ENCODE measurements at places on chromosomes 1 and 21.
A peak's percentile ranks its signal among the peaks of the same experiment; 100 is the strongest.

DNA sequence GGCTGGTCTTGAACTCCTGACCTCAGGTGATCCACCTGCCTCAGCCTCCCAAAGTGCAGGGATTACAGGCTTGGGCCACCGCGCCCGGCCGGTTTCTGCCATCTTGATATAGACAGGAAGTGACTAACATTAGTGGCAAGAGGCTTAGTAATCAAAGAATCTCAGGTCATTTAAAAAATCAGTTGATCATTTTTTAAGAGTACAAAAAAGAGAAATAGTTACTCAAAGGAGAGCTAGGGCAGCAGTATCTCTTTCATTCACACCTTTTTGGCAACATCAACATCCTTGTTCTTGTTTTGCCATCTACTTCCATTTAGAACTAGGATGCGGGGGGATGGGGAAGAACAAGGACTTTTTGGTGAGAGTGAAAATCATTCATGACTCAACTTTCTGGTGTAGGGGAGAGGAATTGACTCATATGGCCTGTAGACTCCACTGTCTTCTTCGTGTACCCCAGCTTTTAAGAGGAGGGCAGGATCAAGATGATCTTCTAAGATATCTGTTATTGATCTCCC lies 8.8 kb downstream of the FCRLB start:
- DNase-seq = peak; percentile 74

- DNase-seq = no peak
These were observed 200.7 kb downstream of the CHRM3 start for GRCh38 chr1:239587066-239587465.

DNA sequence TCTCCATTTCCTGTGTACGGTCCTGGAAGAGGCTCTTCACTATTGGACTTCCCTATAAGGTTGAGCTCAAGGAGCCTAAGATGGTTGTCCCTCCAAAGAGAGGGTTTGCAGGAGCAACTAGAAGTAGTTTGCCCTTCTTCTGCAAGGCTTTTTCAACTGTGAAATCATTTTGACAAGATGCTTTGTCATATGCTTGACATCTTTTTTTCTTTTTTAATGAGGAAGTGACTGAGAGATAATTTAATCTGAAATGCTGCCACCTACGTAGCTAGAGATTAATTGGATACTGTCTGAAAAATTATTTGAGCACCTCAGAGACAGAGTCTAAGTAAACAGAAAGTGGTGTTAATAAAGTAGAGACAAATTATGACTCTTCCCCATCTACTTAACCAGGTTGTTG lies 97.0 kb downstream of the CHRM3 start:
- no peak for DNase-seq

GRCh38 chr1:1760715-1761114 lies 17.6 kb downstream of the NADK start:
- no peak for DNase-seq

GRCh38 chr1:172950528-172950927 lies 100.2 kb downstream of the TNFSF18 start:
- DNase-seq = no peak

- DNase-seq = no peak
These were observed 15.2 kb downstream of the PPT1 start for GRCh38 chr1:40081871-40082270.

DNA sequence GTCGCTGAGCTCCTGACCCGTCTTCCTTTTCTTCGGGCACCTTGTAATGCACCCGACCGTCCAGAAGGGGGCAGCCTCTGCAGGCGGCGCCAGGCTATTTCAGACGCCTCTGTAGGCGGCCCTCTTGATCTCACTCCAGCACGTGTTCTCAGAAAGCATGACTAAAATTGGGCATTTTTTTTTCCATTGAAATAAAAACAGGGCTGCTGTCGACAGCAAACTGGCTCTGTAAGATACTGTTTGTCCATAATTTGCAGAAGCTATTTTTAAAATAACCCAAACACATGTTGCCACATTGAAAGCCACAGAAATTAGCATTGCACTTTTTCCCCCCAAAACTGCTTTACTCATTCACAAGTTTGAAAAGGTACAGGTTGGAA lies 78.0 kb downstream of the STUM start:
- DNase-seq = no peak

- DNase-seq = no peak
These were observed 24.6 kb upstream of the SLC45A3 start for GRCh38 chr1:205704903-205705302.

- no peak for DNase-seq
These were observed 15.1 kb upstream of the JUN start for GRCh38 chr1:58798910-58799442.

DNA sequence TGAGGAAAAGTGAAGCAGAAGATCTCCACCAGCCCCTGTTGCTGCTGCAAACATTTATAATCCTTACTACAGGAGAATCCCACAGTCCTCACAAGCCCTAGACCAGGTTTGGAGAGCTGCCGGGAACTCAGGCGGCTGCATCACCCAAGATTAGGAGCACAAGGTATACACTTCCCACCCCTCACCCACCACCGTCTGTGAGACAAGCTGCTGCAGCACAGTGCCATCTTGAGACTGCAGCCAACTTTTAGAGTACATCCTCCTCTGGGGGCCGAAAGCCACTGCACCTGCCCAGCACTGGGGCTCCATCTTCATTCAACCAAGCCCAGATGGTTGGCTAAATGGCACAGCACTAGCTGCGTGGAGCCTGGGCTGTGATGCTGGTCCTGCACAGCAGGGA lies 13.8 kb downstream of the OLFML3 start:
- no peak for DNase-seq

- DNase-seq = no peak
These were observed 42.4 kb downstream of the ZNF697 start for GRCh38 chr1:119605686-119606085.

DNA sequence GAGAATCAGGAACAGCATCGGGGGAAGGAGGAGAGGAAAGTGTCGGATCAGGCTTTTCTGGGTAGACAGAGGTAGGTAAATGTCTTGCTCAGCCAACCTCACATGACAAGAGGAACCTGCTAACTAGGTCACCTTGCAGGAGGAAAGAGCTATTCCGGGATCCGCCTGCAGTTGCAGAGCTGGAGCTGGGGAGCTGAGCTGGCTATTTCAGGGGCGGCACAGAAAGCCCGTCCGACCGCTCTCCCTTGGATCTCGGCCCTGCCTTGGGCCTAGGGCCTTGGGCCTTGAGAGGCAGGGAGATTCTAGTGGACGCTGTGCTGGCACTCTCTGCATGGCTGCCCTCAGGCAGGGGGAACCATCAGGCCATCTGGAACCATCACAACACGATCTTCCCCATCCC lies 56.5 kb upstream of the CTPS1 start:
- DNase-seq = no peak

GRCh38 chr21:29385934-29386520 lies 87.3 kb downstream of the BACH1 start:
- DNase-seq = no peak

DNA sequence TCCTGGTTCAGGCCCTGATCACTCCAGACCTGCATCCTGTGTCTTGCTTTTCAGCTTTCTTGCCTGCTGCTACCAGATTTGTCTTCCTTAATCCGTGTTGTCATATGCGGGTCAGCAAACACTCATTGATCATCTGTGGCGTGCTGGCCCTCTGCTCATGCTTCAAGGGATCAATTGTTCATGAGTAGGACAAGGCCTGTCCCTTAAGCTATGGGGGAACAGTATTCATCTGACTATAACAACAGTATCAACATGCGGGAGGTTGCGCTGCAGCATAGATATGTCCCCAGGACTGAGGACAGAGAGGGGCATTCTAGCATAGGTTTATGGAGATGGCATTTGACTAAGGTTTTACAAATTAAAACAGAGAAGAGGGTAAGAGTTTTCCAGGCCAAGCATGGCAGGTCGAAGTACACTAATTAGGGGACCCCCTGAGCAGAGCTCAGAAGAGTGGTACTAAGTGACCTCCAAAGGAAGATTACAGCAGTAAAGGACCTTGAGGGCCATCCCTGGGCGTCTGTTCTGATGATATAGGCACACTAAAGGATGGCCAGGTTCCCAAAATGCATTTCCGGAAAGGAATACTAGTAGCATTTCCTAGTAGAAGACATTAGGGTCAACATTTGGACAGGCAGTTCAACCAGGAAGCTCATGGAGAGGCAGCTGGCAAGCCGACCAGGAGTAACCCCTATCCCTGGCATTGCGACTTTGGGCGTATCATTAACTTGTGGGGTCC lies 811 bp upstream of the ZNF672 start:
- no peak for DNase-seq

DNA sequence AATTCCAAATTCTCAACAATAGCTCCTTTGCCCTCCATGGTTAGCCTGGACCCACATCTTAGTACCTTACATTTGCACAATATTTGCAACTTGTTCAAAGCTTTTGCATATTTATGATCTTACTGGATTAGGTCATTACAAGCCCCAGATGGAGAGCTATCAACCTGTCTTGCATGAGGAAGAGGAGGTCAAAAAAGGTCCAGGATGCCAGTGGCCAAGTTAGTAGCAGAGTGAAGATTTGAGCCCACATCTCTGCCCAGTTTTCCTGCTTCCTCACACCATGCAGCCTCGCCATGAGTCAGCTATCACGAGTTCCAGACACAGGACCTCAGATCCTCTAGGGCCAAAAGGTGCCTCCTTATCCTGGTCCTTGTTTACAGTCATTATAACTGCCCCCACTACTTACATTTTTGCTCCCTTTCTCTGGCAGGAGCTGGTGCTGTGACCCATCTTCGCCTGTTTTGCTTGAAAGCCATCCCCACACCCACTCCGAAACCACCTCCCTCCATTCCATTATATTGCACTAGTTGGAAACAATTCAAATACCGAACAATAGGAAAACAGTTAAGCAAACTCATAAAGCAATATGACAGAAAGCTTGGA lies 5.0 kb upstream of the AHCYL1 start:
- DNase-seq = peak; percentile 77

DNA sequence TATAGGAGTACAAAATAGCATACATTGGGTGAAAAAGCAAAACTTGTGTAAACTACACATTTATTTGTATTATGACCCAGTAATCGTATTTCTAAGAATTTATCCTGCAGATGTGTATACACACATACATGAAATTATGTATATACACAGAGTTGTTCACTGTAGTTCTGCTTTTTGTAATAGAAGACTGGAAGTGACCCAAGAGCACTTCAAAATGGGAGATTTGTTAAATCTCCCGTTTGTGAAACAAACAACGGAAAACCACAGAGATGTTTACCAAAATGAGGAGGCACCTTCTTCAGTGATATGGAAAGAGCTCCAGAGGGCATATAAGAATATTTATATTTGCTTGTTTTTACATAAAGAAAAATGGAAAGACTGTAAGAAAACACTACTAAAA lies 18.0 kb upstream of the MNDA start:
- DNase-seq = no peak

DNA sequence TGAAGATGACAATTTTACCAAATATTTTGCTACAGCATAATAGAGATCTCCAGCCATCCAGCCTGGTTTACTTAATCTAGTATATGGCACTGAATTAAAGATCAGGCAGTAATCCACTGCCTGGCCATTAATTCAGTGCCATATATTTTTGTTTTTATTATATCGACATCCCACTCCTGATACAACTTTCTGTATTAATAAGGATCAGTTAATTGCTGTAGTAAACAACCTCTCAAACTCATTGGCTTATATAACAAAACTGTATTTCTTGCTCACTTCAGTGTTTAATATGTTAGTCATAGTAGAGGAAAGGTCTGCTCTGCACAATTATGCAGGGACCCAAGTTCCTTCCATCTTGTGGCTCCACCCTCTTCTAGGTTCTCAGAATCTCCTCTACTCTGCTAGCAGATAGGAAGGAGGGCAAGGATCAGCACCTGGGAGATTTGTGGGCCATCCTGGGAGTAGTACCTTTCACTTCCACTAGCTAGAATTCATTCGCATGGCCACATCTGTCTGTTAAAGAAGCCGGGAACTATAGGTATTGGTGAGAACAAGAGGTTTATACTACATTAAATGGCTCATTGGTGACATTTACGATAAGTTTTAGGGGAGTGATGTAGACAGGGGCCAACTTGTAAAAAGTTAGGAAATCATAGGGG lies 3.6 kb upstream of the ZDHHC18 start:
- no peak for DNase-seq

- DNase-seq = no peak
These were observed 15.5 kb downstream of the TRIM33 start for GRCh38 chr1:114495486-114495885.

GRCh38 chr1:228110556-228110955 lies 1.5 kb upstream of the MRPL55 start:
- DNase-seq = no peak

DNA sequence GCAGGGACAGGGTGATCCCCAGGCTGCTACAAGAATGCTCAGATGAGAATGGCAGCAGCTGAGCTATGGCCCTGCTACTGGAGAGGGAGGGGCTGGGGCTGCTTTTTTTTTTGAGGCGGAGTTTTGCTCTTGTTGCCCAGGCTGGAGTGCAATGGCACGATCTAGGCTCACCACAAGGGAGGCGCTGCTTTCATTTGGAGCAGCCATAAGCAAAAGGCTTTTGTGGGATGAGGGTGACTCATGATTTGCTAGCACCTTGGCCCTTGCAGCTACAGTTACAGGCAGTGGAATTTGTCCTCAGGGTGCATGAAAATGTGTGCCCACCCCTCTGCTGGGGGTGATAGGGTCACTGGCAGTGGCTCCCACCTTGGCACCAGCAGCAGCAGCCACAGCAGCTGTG lies 32.4 kb upstream of the CYP4A22 start:
- DNase-seq = no peak

DNA sequence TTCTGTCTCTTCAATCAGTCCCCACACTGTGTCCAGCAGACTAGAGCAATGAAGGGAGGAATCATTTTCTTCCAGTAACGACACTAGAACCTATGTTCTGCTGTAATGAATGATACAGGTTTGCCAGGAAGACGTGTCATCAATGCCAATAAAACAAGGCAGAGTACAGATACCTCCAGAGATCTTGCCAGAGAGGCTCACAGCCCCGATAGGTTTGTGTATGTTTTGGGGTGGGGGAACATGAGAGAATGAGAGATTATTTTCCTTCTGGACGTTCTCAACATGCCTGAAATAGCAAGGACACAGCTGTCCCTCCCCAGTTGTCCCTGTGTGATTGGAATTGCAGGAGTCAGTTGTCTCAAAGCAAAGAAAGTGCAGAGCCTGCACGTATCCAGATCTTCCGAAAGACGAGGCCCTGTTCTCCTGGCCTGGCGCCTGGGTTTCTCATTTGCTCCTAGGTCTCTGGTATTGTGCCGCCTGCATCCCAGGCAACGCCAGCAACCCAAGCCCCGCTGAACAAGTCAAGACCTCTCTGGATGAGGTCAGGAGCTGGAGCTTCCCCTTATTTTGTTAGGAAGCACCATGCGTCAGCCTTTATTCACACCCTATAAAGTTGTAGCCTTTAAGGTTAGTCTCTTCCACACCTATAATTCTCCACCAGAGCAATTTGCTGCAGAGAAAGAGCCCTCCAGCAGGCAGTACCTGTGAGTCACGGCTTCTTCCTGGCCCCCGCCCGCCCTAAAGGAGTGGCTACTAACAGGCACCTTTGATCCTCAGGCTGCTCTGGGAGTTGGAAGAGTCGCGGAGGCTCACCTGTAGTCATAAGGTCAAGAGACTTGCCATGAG lies 130.5 kb downstream of the TOMM20 start:
- DNase-seq = no peak

GRCh38 chr1:164702664-164703063 lies 143.7 kb downstream of the PBX1 start:
- no peak for DNase-seq

Data from HS-5 (cell line).